ENCODE measurements at places on chromosomes 1 and 21.

DNA sequence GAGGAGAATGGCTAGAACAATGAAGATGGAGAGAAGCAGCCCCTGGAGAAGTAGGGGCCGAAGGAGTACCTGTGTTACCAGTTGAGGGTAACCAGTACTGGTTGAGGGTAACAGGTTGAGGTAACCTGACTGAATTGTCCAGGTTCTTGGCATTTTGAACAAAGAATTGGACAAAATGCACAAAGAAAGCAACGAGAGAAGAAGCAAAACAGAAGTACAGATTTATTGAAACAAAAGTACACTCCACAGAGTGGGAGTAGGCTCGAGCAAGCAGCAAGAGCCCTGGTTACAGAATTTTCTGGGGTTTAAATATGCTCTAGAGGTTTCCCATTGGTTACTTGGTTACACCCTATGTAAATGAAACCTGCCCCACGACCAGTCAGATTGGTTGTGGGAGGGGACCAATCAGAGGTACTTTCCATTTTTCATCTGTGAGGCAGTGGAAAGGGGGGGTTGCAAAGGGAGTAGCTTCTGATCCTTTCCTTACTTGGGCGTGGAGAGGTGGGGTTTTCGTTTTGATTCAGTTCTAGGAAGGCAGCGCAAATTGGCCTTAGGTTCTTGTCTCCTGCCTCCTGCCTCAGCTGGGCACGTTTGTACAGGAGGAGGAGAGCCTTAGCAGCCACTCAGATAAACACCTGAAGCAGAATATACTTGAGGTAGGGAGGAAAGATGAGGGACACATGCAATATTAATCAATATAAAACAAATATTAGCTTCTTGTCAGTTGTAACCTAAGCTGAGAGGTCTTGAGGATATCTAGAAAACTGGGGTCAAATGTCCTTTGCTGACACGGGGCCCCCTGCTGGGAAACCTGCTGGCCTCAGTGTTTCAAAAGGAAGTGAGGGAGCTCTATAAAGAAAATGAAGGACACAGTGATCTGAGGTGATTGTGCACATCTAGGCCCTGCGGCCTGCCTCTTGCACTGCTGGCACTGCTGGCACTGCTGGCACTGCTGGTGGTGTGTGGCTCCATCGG, 14.3 kb upstream of the LSM10 start:
- DNase-seq: no peak

DNA sequence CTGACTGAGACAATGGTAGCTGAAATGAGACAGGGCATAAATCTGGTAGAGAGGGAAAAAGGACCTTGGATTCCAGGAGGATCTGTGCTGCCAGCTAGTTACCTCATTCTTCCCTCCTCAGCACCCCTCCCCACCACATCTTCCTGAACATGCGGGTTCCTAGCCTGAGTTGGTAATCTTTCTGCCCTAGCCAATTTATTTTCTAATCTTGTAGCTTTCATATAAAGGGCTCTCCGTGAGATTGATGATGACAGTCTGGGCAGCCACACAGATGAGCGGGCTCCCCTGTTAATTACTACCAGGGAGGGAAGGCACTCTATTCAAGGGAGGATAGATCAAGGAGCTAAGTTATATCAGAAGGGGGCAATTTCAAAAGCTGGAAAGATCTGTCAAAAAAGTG, 20.2 kb downstream of the ARHGEF11 start:
- DNase-seq: no peak

GRCh38 chr1:174657411-174657810, 209.6 kb downstream of the GPR52 start:
- DNase-seq: no peak

- DNase-seq: no peak
Observed at GRCh38 chr1:176552999-176553398, 90.0 kb downstream of the PAPPA2 start.

GRCh38 chr1:44707959-44708831, 22.8 kb downstream of the RNU5D-1 start:
- DNase-seq: peak; percentile 82

DNA sequence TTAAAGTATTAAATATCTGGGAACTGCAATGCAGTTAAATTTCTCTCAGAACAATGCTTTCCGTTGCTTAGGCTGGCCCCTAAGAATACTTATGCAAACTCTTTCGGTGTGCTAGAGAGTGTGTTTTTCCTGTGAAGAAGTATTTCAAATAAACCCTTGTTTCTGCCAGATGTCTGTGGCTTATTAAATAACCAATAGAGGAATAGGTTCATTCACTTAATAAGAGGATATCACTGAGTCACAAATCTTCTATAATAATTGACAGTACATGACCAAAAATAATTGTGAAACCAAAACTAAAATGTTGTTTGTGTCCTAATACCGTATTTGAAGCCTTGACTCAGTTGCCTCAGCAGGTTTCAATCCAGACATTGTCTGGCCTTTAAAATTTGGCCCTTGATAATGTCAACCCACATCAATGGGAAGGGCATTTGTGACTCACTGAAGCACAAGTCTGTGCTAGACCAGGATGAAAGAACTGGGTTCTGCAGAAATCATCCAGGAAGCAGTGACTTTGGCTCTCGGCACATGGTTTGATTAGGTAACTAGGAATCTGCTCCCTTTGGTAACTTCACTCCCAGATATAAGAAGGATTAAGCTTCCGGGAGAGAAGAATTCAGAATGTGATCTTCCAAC, 104.2 kb upstream of the BARHL2 start:
- no peak for DNase-seq

DNA sequence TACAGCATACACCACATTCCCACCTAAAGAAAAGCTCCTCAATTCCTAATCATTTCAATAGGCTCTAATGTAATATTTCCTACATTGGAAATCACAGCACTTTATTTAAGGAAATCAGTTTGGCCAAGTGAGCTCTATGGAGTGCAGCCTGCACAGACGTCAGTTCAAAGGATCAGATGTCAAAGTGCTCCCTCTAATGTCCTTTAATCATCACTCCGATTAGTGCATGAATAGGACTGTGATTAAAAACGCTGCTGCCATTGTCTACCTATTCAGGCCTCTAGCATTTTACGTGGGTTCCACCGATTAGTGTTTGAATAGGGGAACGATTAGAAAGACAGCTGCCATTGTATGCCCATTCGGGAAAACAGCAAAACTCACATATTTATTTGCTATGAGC, 50.2 kb downstream of the DPYD start:
- DNase-seq: no peak

DNA sequence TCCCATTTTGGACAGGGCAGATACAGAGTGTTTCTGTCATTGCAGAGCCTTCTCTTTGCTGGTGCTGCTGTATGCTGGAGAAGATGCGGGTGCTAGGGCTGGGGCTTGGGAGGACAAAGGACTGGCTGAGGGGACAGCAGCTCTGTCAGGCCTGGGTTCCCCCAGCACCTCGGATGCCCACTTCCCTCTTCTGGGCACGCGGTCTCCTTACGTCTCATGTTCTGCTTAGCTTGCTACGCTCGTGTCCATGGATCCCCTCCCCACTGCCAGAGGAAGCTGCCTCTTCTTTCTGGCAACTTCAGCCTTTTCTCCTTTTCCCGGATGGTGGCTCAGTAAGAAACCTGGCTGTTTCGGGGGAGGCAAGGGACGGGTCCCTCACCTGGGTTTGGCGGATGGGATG, 75.7 kb downstream of the ARHGEF10L start:
- no peak for DNase-seq

DNA sequence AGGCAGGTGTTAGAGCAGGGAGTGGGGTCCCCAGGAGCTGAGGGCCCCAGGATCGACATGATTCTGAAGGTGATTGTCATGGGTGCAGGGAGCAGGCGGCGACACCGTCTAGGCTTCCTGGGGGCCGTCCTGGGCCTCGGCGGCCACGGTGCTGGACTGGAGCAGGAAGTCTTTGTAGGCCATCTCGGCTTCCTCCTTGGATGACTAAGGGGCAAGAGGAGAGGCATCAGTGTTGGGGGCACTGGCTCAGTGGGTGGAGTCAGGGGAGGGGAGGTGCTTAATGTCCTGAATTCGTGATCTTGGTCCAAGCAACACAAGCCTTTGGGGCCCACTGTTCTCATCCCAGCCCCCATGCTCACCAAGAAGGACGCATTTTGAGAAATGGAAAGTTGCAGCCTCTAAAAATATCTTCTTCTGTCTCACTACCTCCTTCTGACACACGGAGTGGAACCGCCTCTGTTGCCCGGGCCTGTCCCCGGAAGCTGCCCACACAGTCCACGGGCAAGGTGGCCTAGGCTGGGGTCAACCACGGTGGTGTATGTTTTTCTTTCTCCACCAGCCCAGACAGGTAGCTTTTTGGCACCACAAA, 8.6 kb upstream of the FCMR start:
- no peak for DNase-seq

GRCh38 chr1:171161431-171161830, 23.7 kb upstream of the FMO2 start:
- no peak for DNase-seq

- DNase-seq: peak; percentile 78
Observed at GRCh38 chr1:179175011-179175841, 54.3 kb downstream of the ABL2 start.

DNA sequence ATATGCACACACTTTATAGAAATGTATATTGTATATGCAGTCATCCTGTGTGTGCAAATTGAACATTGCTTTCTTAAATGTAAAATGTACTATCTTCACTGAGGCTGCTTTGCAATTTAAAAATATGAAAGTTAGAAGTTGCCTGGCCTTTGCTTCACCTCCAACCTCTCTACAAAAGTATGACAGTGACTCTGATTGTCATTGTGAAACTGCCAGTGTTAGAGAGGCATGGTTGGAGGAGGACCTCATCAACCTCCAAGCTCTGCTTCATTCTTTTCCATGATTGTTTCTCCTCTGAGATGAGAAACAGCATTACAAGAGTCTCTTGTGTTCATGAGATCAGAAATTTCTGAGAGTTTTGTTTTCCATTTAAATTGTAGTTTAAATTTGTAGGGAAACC, 185.5 kb downstream of the ZC3H11B start:
- DNase-seq: no peak

DNA sequence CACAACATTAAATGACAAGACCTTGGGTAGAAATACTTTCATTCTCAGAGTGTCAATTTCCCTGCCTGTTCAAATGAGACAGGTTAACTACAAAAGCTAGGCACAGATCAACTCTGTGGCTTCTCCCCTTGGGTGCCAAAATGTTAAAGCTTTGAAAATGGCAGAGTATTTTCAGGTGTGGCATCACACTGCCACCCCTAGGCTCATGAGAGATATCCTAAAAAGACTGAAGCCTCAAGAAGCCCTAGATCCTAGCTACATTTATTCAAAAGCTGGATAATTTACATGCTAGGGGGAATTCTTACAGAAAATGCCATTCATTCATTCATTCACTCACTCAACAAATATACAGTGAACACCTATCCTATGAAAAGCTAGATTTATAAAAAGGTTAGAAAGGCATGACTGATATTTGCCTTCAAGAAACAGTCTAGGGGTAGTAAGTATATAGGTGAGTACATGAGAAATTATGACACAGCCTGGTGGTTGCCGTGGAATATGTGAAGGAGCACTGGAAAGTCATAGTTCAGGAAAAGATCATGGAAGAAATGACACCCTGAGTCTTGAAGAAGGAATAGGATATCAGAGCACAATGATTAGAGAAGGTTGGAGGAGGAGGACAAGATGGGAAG, 15.9 kb upstream of the RAB4A start:
- peak; percentile 19 for DNase-seq

DNA sequence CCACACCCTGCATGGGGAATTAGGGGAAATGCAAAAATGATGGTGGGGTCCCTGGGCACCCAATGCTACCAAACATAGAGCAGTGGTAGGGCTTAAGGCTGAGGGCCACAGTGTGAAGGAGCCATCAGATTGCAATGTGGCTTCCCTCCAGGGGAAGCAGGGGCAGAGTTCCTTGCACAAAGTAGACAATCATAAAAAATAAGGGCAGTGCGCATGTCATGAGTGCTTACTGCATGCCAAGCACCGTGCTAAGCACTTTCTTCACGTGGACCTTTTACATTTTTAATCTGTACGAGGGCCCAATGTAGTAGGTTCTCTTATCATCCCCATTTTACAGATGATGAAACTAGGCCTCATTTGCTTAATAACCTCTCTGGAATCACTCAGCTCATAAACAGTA, 56.6 kb downstream of the DDX20 start:
- no peak for DNase-seq
